Pancreas (tissue), 10 donors: ENCODE measurements at places on chromosomes 2 and 18. TPM values are rescaled to one million over a fixed set of nuclear protein-coding genes. Genes with fewer than 3 reads are reported as not detected.

DNA sequence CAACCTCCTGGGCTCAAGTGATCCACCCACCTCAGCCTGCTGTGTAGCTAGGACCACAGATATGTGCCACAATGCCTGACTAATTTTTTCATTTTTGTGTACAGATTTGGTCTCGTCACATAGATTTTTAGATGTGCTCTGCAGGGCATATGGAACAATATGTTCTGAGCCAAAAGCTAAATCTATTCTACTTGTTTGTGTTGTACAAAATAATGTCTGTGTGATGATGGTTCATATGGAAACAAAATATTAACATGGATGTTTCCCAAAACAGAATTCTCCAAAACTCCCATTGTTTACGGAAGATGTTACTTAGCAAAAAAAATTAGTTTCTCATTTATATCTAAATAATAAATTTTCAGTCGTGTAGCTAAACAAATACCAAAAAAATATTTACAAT lies 12.6 kb upstream of the KLHL23 start:
- no peaks in the 10 kb centered on the region for H3K36me3 ChIP-seq
- H3K27me3 ChIP-seq = no peaks in the 10 kb centered on the region
- no peak overlapping the region for H3K27ac ChIP-seq
- no peak for DNase-seq

- H3K36me3 ChIP-seq = no peaks in the 10 kb centered on the region
- H3K27me3 ChIP-seq = no peaks in the 10 kb centered on the region
- peaks cover 17% of the 10 kb centered on the region for H3K4me1 ChIP-seq
- no peak for DNase-seq
Observed at GRCh38 chr2:222651718-222652418, 4.0 kb downstream of the FARSB start.

DNA sequence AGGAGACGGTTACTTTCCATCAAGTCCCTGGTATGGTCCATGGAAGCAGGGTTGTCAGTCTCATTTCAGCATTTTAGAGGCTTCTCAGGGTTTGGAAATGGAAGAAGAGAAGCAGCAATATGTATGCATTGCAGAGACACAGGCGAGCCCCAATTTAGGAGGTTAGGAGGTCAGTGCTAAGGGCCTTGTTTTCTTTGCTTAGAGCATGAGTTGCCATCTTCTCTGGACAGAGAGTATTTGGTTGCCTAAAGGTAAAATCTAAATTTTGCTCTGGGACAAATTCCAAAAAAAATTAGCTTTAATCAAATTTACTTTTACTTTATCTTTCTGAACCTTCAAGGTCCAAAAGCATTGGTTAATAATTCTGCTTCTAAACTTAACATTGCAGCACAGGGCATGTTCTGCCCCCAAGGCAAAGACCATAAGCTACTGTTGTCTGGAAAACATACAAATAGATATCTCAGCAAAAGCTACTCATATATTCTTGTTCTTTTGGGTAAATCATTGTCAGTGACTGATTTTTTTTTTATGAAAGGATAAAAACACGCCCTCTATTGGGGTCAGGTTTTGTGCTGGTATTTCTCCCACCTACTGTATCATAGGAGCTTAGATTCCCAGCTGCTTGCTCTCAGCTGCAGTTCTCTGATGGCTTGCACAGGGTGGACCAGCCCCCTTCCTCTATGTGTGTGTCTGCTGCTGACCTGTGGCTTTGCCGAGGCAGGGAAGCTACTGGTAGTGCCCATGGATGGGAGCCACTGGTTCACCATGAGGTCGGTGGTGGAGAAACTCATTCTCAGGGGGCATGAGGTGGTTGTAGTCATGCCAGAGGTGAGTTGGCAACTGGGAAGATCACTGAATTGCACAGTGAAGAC lies at the start of gene UGT1A9:
TSS of gene UGT1A9 (plus strand) at position 609 of the 872 bp plus-strand sequence. CDS start at position 646, 37 bp downstream.
- no peaks in the 10 kb centered on the region for H3K4me1 ChIP-seq
- no peak within 1 kb of the TSS for H3K4me3 ChIP-seq
- H3K27me3 ChIP-seq = no peaks in the 10 kb centered on the region
- no peak within 1 kb of the TSS for H3K27ac ChIP-seq
- no peaks in the 10 kb centered on the region for H3K36me3 ChIP-seq

GRCh38 chr2:173831312-173832229 lies 133.6 kb downstream of the SP3 start:
- no peaks in the 10 kb centered on the region for H3K27me3 ChIP-seq
- H3K27ac ChIP-seq = no peak overlapping the region

GRCh38 chr18:46411867-46412690 lies 244.9 kb downstream of the LOXHD1 start:
- H3K27ac ChIP-seq = no peak overlapping the region
- H3K4me3 ChIP-seq = no peak overlapping the region
- no peaks in the 10 kb centered on the region for H3K36me3 ChIP-seq

DNA sequence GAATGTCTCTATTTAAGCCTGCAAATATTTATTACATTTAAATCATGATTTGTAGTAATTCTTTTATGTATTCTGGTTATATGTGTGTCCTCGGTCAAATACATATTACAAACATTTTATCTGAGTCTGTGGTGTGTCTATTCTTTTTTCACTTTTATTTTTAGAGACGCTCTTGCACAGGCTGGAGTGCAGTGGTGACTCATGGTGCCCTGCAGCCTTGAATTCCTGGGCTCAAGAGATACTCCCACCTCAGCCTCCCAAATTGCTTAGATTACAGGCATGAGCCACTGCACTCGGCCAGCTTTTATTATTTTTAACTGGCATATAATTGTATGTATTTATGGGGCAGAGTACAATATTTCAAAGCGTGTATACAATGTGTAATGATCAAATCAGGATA lies 47.5 kb downstream of the ARID5A start:
- no peaks in the 10 kb centered on the region for H3K4me1 ChIP-seq
- no peak overlapping the region for H3K27ac ChIP-seq
- DNase-seq = no peak
- H3K4me3 ChIP-seq = no peak overlapping the region

DNA sequence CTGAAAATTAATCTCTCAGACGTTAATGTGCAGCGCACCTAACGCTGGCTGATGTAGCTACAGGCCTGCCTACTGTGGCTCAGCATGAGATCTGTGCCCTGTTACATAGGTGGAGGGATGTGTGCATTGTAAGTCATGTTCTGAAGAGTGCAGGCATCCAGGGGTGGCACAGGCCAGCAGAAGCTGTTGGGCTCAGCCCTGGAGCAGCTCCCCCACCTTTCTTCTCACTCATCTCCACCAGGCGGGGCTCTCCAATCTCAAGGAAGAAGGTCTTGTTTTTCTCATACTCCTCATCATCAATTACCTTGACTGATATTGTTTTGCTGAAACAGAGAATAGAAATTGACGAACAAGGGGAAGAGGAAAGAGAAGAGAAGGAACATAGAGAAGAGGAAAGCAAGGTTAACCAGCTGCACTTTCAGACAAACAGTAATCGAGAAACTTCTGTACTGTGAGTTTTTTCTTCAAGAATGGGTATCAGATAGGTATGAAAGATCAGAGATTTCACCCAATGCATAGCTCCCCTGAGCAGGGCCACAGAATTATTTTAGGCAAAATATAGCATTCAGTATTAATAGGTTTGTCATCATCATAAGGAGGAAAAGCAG lies 273.6 kb downstream of the SLC8A1 start:
- no peak overlapping the region for H3K27ac ChIP-seq
- H3K36me3 ChIP-seq = no peaks in the 10 kb centered on the region
- no peak for DNase-seq
- H3K4me1 ChIP-seq = no peaks in the 10 kb centered on the region

DNA sequence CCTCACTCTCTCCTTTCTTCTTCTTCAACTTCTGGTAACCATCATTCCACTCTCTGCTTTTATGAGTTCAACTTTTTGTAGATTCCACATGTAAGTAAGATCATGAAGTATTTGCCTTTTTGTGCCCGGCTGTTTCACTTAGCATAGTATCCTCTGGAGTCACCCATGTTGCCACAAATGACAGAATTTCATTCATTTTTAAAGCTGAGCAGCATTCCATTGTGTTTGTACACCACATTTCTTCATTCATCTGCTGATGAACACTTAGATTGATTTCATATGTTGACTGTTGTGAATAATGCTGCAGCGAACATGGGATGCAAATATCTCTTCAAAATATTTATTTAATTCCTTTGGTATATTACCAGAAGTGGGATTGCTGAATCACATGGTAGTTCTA lies 133.6 kb upstream of the ERBB4 start:
- H3K4me1 ChIP-seq = no peaks in the 10 kb centered on the region
- no peaks in the 10 kb centered on the region for H3K36me3 ChIP-seq
- H3K27ac ChIP-seq = no peak overlapping the region
- no peak for DNase-seq
- H3K27me3 ChIP-seq = no peaks in the 10 kb centered on the region
- H3K4me3 ChIP-seq = no peak overlapping the region

Gene PRKAG3
- not detected for total RNA-seq
